T-helper 17 cell (primary cell): ENCODE measurements at places on chromosomes 2 and 18. TPM values are rescaled to one million over a fixed set of nuclear protein-coding genes. Genes with fewer than 3 reads are reported as not detected.

UCN gene
- 1.5 TPM for total RNA-seq

TCF23 gene
- not detected for total RNA-seq

D2HGDH gene
- total RNA-seq = 32.6 TPM

ALPP gene
- 0.45 TPM for total RNA-seq

ACOXL gene
- total RNA-seq = not detected

MROH2A gene
- not detected for total RNA-seq

CNDP1 gene
- 0.20 TPM for total RNA-seq

POU3F3 gene
- total RNA-seq = not detected

FRZB gene
- not detected for total RNA-seq
